Hepatocyte (in vitro differentiated cells): ENCODE measurements at places on chromosomes 7 and 10. TPM values are rescaled to one million over a fixed set of nuclear protein-coding genes. Genes with fewer than 3 reads are reported as not detected.

DNA sequence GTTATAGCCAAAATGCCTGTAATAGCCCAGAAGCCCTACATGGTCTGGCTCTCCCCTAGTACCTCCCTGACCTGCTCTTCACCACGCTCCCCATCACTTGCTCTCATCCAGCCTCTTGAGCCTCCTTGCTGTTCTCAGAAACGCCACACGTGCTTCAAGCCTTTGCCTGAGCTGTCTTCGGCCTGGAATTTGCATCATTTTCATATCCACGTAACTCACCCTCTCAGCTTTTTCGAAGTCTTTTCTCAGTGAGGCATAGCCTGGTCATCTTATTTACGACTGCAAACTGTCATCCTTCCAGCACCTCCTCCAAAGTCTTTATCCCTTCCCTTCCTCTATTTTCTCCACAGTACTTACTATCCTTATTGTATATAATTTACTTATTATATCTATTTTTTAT lies 151.0 kb upstream of the AHR start:
- no peak for DNase-seq

DNA sequence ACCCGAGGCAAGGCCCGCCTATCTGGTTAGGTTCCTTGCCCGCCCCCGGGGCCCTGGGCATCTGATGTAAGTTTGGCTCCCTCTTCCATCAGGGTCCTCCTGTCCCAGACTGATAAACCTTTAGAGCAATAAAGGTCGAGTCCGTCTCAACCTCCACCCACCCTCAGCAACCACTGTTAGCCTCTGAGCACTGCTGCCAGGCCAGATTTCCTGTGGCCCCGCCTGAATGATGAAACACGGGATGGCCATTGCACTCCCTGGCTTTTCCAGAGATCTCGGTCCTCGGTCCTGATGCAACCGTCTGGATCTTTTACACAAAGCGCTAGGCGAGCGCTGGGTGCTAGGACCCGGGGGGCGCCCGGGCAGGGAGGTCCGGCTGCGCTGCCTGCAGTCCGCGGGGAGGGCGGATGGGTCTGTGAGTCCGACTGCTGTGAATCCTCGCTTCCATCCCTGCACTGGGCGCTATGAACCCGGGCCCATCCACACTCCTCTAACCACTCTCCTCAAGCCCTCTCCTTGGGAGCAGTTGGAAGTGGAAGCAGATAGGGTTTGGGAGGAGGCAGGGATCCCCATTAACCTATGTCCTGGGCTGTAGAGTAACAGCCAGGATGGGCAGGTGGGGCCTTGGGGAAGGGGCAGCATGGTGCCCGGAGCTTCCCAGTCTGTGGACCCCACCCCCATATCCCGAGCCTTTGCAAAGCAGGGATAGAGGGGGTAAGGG lies 875 bp upstream of the DDIT4 start:
- DNase-seq, result peak; percentile 96

Gene VGF
- 0.19 and 0.80 TPM in 2 replicates for polyA plus RNA-seq

GRCh38 chr10:75782463-75783248 lies 351.2 kb downstream of the LRMDA start:
- no peak for DNase-seq

GRCh38 chr7:138829335-138829734 lies 31.3 kb upstream of the ATP6V0A4 start:
- no peak for DNase-seq

DNA sequence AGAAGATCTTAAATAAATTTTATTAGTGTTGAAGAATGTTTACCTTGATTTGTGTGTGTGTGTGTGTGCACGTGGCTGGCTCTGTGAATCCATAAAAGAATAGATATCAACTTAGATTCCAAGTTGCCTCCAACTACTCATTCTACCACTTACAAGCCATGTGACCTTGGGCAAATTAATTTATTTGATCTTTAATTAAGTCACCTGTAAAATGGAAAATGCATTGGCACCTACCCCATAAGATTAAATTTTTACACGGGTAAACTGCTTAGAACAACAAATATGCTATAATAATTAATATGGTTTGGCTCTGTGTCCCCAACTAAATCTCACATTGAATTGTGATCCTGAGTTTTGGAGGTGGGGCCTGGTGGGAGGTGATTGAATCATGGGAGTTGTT lies 604.9 kb upstream of the NRG3 start:
- no peak for DNase-seq

GRCh38 chr7:10973942-10974911 lies 555 bp downstream of the PHF14 start:
- peak; percentile 53 for DNase-seq

GRCh38 chr7:116552602-116553001 lies 27.8 kb downstream of the CAV1 start:
- no peak for DNase-seq

Gene CREB5
- polyA plus RNA-seq, result 14.0 and 18.4 TPM in 2 replicates
